Dermis blood vessel endothelial cell (primary cell): ENCODE measurements at places on chromosomes 16 and 17. TPM values are rescaled to one million over a fixed set of nuclear protein-coding genes. Genes with fewer than 3 reads are reported as not detected.

The CASKIN1 gene
- total RNA-seq, result 0.05 and 0.17 TPM in 2 replicates

The SLC6A4 gene
- 2.6 TPM in 2 replicates for total RNA-seq

The TSPOAP1 gene
- under 0.01 and 0.14 TPM in 2 replicates for total RNA-seq

The KRT39 gene
- not detected in 2 replicates for total RNA-seq

The CMTM4 gene
- total RNA-seq, result 8.8 and 11.6 TPM in 2 replicates

The PDILT gene
- not detected in 2 replicates for total RNA-seq

The EPN3 gene
- under 0.01 TPM in 1 of 2 replicates, not detected in the other for total RNA-seq

The PERCC1 gene
- total RNA-seq, result not detected in 2 replicates

The BIRC5 gene
- total RNA-seq, result 23.5 and 91.0 TPM in 2 replicates

The CLDN6 gene
- total RNA-seq, result not detected in 2 replicates

The SLC52A1 gene
- total RNA-seq, result 0.17 and 0.47 TPM in 2 replicates

The SLC47A1 gene
- total RNA-seq, result 0.51 and 0.85 TPM in 2 replicates

The LRRC37A3 gene
- 3.9 and 4.1 TPM in 2 replicates for total RNA-seq

The ABCC6 gene
- under 0.01 and 0.47 TPM in 2 replicates for total RNA-seq

The SEZ6L2 gene
- 0.68 and 2.2 TPM in 2 replicates for total RNA-seq

The KLHL10 gene
- total RNA-seq, result 0.05 TPM in 1 of 2 replicates, not detected in the other

The ADGRG3 gene
- 2.7 and 4.6 TPM in 2 replicates for total RNA-seq

The PMFBP1 gene
- 0.05 TPM in 1 of 2 replicates, not detected in the other for total RNA-seq

The PYY gene
- total RNA-seq, result not detected in 2 replicates

The HOXB1 gene
- not detected in 2 replicates for total RNA-seq

The PLK1 gene
- 6.3 and 51.6 TPM in 2 replicates for total RNA-seq

The ZNF500 gene
- 9.7 and 10.9 TPM in 2 replicates for total RNA-seq

The TK1 gene
- total RNA-seq, result 98.7 and 170 TPM in 2 replicates

The C16orf95 gene
- 2.9 and 4.3 TPM in 2 replicates for total RNA-seq
